Retina (tissue), 1 donor: ENCODE measurements at places on chromosomes 7 and 10.

DNA sequence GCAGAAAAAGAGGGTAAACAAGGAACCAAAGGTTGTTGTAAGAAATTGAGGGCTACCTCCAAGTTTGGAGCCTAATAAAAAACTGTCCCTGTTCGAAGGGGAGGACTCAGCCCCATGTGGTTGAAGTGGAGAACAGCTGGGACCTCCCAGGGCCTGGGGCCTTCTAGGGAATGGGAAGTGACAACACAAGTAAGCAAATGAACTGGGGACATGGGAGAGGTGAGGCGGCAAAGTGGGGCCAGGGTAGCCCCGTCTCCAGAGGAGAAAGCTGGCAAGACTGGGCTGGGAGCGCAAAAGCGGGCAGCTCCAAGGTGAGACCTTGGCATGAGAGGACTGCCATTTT is 198.1 kb downstream of the ZNF438 start:
- no peak for DNase-seq

DNA sequence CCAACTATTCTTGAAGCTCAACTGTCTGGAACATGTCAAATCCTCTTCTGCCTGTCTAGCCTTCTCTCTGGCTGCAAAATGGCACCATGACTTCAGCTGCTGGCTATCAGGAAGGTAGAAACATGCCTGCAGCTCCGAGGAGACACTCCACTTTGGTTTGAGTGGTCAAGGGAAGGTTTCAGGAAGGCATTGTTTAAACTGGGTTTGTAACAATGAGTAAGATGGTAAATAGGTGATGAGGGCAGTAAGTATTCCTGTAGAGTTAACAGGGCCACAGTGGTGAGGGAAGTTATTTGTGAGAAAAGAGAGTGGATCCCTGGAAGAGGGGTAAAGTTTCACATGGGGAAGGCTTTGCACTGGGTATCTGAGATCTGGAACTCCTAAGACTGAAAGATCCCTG is 231.5 kb downstream of the ABCA13 start:
- DNase-seq: no peak

DNA sequence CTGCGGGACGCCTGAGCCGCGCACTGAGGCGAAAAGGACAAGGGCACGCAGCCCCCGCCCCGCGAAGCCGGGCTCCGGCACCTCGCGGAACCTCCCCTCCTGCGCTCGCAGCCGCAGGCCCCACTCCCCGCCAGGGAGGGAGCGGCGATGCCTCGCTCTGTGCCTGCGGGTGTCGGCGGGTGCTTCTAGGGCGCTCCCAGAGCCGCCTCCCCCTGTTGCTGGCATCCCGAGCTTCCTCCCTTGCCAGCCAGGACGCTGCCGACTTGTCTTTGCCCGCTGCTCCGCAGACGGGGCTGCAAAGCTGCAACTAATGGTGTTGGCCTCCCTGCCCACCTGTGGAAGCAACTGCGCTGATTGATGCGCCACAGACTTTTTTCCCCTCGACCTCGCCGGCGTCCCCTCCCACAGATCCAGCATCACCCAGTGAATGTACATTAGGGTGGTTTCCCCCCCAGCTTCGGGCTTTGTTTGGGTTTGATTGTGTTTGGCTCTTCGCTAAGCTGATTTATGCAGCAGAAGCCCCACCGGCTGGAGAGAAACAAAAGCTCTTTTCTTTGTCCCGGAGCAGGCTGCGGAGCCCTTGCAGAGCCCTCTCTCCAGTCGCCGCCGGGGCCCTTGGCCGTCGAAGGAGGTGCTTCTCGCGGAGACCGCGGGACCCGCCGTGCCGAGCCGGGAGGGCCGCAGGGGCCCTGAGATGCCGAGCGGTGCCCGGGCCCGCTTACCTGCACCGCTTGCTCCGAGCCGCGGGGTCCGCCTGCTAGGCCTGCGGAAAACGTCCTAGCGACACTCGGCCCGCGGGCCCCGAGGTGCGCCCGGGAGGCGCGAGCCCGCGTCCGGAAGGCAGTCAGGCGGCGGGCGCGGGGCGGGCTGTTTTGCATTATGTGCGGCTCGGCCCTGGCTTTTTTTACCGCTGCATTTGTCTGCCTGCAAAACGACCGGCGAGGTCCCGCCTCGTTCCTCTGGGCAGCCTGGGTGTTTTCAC is 519 bp downstream of the ITGB8 start:
- peak; percentile 95 for DNase-seq

DNA sequence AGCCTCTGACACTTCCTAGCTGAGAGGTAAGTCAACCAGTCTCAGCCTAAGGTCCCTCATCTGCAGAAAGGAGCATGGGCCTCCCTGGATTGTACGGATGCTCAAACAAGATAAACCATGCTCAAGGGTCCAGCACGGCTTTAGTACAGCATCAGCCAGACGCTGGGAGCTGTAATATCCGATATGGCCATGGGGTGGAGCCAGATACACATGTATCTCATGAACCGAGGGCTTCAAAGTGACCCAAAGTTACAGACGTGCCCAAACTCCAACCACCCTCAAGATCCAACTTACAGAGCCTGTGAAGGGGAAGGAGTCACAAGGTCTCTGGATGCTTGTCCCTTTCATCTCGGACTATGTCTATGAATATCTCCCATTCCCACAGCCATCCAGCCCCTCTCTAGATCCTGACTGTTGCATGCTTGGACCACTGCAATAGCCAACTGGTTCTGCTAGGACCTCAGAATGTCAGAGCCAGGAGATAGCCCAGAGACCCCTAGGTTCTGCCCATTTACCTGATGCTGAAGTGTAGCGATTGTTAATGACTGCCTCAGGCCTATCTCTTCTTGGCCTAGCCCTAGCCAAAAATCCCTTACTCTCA is 142.4 kb downstream of the SH3PXD2A start:
- DNase-seq: peak; percentile 84

GRCh38 chr7:2606539-2606936 is 25.2 kb upstream of the TTYH3 start:
- DNase-seq: no peak

DNA sequence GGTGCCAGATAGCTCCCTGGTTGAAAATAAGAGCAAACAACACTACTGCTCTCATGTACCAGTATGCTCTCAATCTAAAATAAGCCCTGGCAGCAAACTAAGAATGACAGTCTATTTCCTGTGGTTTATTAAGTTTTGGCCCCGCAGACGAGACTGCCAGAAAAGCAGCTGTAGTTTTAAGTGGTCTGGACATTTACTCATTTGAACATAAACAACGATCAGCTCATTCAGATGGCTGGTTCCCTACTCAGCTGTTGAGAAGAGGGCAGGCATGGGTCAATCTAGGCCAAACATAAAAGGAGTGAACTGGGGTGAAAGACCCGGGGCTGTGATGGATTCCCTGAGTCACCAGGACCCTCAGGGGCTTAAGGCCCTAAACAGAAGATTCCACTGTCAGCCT is 4.5 kb downstream of the TRIL start:
- no peak for DNase-seq

DNA sequence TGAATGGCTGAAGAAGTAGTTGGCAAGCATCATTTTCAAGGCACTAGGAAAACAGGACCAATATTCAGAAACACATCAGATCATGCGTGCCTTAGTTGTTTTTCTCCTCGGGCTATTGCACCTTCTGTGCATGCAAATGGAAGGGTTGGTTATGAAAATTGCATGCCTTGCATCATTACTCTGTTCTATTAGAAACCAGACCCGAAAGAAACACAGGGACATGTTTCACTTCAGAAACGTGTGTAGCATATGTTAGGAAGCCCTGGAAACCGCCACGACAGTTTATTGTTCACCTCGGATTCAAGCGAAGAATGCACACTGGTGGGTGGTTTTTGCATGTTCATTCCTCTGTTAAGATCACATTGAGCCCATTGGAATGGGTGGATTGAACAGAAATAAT is 214.7 kb downstream of the FRMD4A start:
- no peak for DNase-seq

GRCh38 chr10:117266400-117266799 is 25.5 kb downstream of the SLC18A2 start:
- no peak for DNase-seq

DNA sequence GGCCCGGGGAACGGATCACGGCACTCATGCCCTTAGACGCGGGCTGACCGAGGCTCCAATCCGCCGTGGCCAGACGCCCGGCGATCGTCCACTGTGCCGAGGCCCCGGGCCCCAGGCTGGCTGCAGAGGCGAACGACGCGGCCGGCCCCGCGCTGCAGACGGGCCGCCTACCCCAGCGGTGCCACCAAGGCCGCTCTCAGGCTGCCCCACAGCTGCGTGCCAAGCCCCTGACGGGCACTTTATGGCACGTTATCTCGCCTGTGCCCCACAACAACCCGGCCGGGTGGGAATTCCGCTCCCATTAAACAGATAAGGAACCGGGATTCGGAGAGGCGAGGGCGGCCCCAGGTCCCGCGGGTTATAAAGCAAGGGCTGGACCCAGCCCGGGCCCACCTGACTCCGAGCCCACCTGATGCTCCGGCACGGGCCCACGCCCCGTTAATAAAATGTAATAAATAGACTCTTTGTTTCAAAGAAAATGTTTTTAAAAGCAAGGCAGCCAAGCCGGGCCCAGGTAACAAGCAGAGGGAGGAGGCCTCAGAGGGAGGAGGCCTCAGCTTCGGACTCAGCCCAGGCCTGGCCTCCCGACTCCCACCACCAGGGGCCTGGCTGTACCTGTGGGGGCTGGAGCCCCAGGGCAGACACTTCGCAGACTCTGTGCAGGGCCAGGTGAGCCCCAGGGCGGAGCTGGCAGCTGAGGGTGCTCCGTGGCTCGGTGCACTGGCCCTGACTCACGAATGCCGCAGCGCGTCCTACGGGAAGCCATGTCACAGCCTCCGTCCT is 79.7 kb downstream of the FOXL3 start:
- DNase-seq: no peak

- DNase-seq: no peak
These were observed 240.0 kb downstream of the ARHGAP21 start for GRCh38 chr10:24483701-24484100.

DNA sequence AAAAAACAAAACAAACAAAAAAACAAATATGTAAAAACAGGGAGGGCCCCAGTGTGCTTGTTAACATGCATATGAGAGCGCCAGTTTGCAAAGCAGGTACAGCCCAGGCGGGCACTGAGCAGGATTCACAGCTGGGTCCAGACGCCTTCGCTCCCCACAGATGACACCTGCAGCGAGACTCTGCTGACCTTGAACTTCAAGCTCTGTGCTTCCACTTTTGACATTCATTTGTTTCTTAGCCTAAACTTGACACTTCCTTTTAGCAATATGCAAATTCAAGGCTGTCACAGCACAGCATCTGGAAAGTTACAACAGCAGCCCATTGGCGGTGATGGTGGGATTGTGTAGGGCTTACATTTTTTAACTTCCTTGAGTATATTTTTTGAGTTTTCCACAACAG is 88.8 kb upstream of the TNS3 start:
- DNase-seq: no peak

DNA sequence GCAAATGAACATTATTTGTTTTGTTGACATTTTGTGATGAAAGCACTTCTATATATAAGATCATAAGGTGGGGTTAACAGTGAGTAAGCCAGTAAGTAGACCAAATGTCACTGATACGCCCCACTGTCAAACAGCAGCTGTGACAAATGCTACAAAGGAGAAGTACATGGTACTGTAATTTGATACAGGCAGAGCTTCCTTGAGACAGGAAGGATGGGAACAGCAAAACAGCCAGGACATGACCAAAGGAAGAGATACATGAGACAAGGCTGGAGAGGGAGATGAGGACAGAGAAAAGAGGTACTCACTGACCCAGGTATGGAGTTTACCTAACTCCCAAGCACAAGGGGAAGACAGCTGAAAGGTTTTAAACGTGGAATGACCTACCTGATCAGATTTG is 127.0 kb downstream of the SRPK2 start:
- no peak for DNase-seq

- no peak for DNase-seq
These were observed 140.2 kb downstream of the LCOR start for GRCh38 chr10:96972264-96972663.

DNA sequence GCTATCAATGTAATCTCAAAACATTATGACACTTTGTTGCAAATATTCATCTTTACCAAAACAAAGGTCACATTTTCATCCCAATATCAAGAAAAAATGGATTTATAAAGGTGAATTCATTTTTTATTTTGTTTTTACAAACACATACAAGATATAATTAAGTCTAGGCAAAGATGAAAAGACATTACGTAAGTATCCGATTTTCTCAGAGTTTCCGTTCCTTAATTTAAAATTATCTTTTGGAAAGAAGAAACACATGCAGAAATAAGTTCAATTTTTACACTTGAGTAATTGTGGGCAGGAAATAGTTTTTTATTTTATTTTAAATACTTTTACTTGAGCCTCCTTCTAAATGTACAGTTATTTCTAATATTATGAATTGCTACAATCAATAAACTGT is 24.6 kb downstream of the RTKN2 start:
- DNase-seq: no peak

GRCh38 chr7:134865001-134865845 is 85.8 kb downstream of the CALD1 start:
- no peak for DNase-seq

- no peak for DNase-seq
These were observed 232.0 kb downstream of the SH2D4B start for GRCh38 chr10:80769700-80770160.

- no peak for DNase-seq
These were observed 63.2 kb downstream of the CFAP58 start for GRCh38 chr10:104416851-104417250.

GRCh38 chr10:1328981-1329614 is 272.9 kb downstream of the WDR37 start:
- DNase-seq: no peak

DNA sequence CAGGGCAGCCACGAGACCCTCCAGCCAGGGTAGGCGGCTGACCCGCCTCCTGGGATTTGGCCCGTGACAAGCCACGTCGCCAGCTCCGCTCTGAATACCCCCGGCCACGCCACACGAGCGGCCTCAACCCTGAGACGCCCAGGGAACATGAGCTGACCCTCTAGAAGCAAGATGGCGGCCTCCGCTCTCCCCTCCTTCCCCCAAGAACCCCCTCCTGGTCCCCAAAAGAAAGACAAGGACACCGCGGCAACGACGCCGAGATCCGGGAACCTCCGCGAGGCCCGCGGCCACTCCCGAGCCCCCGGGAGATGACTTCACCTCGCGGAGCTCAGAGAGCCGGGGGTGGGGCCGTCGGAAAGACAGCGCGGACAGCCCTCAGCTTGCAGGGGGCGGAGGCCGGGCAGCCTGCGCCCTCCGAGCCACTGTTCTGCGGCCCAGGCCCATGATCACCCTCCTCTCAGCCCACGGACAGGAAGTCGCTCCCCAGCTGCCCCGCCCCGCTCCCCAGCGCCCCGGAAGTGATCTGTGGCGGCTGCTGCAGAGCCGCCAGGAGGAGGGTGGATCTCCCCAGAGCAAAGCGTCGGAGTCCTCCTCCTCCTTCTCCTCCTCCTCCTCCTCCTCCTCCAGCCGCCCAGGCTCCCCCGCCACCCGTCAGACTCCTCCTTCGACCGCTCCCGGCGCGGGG is at the start of gene RALA:
Gene RALA (plus strand): TSS at position 526 of the 685 bp plus-strand sequence. CDS start 63,096 bp downstream, outside the sequence.
- peak; percentile 96 for DNase-seq

DNA sequence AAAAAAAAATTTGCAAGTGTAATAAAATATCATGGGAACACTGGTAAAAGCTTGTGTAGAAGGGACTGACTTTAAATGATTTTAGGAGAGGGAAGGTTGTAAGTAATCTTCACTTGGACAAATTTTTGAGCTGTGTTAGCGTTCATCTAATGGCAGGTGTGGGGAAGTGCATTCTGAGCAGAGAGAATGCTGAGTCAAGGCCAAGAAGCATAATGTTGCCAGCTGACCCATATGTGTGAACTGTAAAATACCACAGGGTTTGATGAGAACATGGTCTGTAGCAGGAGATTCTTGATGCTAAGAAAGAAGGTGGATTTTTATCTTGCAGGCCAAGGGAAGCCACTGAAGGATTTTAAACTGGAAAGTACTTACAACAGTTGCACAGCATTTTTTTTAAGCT is 98.2 kb upstream of the ZNF32 start:
- DNase-seq: no peak
